Pancreas (tissue), 10 donors: ENCODE measurements at places on chromosomes 16 and 17. TPM values are rescaled to one million over a fixed set of nuclear protein-coding genes. Genes with fewer than 3 reads are reported as not detected.

The CAVIN1 gene
- 28.6 TPM for total RNA-seq

DNA sequence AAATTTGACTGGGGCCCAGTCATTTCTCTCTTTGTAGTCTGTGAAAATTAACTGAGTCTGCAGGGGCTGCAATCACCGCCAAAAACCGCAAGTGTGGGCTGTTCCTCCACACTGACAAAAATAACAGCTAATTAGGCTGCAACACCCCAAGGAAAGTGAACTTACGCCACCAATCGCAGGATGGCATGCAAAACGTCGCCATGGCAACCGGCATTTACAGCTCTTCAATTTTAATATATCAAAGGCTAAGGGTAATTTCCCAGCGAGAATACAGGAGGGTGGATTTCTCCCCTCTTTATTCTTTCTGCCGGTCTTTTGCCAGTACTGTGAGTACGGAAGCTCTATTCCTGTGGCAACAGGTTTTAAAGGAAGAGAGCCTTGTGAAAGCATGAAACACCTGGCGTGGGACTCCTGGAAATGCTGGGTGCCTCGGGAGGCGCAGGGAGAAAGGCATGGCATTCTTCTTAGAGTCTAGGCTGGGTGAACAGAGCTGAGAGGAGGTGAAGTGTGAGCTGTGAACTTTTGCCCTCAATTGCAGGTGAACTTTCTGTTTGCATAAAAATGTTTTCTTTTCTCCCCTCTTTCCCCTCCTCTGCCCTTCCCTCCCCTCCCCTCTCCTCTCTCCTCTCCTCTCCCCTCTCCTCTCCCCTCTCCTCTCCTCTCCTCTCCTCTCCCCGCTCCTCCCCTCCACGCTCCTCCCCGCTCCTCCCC lies 399.7 kb downstream of the XYLT1 start:
- DNase-seq = no peak
- no peaks in the 10 kb centered on the region for H3K27me3 ChIP-seq
- H3K36me3 ChIP-seq = no peaks in the 10 kb centered on the region

DNA sequence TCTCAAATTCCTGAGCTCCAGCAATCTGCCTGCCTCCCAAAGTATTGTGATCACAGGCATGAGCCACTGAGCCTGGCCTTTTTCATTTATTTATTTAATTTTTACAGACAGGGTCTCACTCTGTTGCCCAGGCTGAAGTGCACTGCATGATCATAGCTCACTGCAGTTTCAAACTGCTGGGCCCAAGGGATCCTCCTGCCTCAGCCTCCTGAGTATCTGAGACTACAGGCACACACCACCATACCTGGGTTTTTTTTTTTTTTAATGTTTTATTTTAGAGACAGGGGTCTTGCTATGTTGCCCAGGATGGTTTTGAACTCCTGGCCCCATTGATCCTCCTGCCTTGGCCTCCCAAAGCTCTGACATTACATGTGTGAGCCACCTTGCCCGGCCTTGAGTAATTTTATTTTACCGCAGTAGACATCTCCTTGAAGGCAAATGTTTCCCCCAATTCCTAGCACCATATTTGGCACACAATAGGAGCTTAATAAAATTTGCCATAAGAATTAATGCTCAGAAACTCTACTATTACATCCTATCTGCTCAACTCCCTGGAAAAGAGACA lies 1.9 kb upstream of the EEF2K start:
- no peaks in the 10 kb centered on the region for H3K27me3 ChIP-seq
- H3K4me1 ChIP-seq = no peaks in the 10 kb centered on the region
- H3K27ac ChIP-seq = no peak overlapping the region
- H3K4me3 ChIP-seq = no peak overlapping the region
- H3K36me3 ChIP-seq = no peaks in the 10 kb centered on the region
- no peak for DNase-seq

DNA sequence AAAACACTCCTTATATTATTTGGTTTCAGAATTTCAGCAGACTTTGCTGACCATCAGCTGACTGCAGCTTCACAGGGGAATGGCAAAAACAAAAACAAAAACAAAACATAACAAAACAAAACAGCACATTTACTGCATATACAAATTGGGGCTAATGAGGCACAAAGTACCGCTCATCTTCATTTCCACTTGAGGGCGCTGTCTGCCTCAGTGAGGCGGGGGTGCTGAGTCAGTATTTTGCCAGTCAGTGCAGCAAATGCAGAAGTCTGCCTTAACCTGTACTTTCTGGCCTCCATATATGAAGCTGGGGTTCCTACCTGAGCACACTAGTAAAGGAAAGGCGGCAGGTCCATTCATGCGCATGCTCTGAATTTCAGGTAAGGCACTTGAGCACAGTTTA lies 13.5 kb upstream of the DYNLRB2 start:
- H3K4me3 ChIP-seq = no peak overlapping the region
- peaks cover 4% of the 10 kb centered on the region for H3K4me1 ChIP-seq
- DNase-seq = no peak
- H3K27me3 ChIP-seq = no peaks in the 10 kb centered on the region
- H3K27ac ChIP-seq = no peak overlapping the region
- H3K36me3 ChIP-seq = no peaks in the 10 kb centered on the region

GRCh38 chr17:43020789-43021740 lies 1.1 kb downstream of the VAT1 start:
- peak overlapping the region; percentile 52 for H3K27ac ChIP-seq
- H3K36me3 ChIP-seq = no peaks in the 10 kb centered on the region
- DNase-seq = peak; percentile 68
- H3K4me3 ChIP-seq = peak overlapping the region; percentile 92
- H3K4me1 ChIP-seq = peaks cover 7% of the 10 kb centered on the region

GRCh38 chr17:80352991-80353665 lies 61.8 kb upstream of the ENDOV start:
- no peaks in the 10 kb centered on the region for H3K4me1 ChIP-seq
- H3K36me3 ChIP-seq = peaks cover 41% of the 10 kb centered on the region
- H3K27ac ChIP-seq = no peak overlapping the region
- H3K27me3 ChIP-seq = no peaks in the 10 kb centered on the region
- DNase-seq = no peak

The CHST5 gene
- 0.28 TPM for total RNA-seq

- no peak for DNase-seq
- no peaks in the 10 kb centered on the region for H3K36me3 ChIP-seq
- no peaks in the 10 kb centered on the region for H3K4me1 ChIP-seq
- no peak overlapping the region for H3K27ac ChIP-seq
These were observed 12.1 kb upstream of the USP10 start for GRCh38 chr16:84687715-84688114.

DNA sequence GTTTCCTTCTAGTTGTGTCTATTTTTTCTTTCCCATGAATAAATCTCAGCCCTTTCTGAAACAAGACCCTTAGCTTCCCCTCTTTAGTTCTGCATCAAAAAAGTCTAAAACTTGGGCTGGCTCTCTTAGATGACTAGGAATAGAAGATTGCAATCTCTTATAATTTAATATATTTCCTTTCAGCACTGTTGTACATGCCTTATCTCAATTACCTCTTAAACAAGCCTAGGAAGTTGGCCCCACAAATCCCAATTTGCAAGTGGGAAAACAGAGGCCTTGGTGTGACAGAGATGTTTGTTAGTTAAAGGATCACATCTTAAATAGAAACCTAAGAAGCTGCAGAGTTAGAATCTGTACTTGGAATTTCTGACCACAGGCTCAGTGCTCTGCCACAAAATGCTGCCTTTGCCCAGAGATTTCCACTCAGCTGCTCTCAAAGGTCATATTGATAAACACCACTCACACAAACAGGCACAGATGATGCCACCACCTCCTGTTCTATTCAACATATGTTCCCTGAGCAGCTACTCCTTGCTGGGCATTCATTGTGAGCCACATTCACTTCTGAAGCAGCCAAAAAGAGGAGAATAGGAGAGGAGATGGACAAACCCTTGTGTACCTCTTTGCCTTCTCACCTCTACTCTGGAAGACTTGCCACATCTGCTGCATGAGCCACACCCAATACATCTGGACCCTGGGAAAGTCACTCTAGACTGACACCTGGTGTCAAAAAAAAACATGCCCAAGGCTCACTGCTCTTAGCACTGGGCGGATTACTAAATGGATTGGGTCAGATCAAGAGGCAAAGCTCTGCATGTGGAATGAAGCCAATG lies 5.5 kb downstream of the CCDC182 start:
- no peak overlapping the region for H3K4me3 ChIP-seq
- DNase-seq = no peak
- H3K36me3 ChIP-seq = no peaks in the 10 kb centered on the region
- no peaks in the 10 kb centered on the region for H3K4me1 ChIP-seq
- H3K27ac ChIP-seq = no peak overlapping the region

The KRT9 gene
- total RNA-seq = not detected

GRCh38 chr16:78778101-78779004 lies 678.9 kb downstream of the WWOX start:
- DNase-seq = no peak
- H3K4me1 ChIP-seq = no peaks in the 10 kb centered on the region
- no peaks in the 10 kb centered on the region for H3K27me3 ChIP-seq
- H3K4me3 ChIP-seq = no peak overlapping the region
- H3K36me3 ChIP-seq = no peaks in the 10 kb centered on the region

DNA sequence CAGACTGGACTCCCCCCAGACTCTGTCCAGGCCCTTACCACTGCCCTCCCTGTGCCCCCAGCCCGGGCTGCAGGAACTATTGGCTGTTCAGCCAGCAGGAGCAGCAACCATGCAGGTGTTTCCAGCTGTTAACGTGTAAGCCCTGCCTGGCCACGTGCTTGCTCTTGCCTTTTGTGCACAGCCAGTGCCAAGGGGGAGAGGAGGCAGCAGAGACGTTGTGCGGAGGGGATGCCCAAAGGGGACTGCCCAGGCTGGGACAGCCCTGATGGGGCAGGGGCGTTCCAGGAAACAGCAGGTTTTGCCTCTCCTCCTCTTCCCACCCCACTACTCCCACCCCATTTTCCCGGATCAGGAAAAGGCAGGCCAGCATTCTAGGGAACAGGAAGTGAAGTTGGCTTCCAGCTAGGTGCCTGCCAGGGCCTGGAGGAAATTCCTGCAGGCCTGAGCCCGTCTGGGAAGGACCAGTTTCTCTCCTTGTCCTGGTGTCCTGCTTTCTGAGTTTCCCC lies 16.7 kb upstream of the LASP1NB start:
- DNase-seq = no peak
- peaks cover 7% of the 10 kb centered on the region for H3K4me1 ChIP-seq
- H3K27me3 ChIP-seq = no peaks in the 10 kb centered on the region
- H3K4me3 ChIP-seq = no peak overlapping the region

- no peak for DNase-seq
- no peak overlapping the region for H3K4me3 ChIP-seq
- H3K27me3 ChIP-seq = no peaks in the 10 kb centered on the region
These were observed 3.3 kb downstream of the KCNH4 start for GRCh38 chr17:42177684-42178083.

DNA sequence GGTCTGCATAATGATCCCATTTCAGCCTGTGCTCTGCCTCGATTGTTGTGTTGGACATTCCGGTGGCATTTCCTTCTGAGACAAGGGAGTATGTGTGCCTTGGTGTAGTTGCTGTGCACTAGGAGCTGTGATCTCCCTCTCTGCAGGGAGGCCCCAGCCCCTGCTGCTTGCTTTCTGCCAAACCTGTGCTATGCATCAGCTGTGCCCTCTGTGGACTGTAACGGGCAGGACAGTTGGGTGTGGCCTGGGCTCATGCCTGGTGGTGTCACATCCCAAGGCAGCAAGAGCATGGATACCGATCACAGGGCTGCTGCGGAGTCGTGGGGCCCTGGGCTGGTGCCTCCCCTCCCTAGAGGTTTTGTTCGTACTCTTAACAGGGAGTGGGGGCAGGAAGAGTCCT lies 3.8 kb upstream of the JPT2 start:
- H3K27ac ChIP-seq = no peak overlapping the region
- H3K27me3 ChIP-seq = no peaks in the 10 kb centered on the region
- H3K4me1 ChIP-seq = no peaks in the 10 kb centered on the region
- H3K36me3 ChIP-seq = peaks cover 15% of the 10 kb centered on the region

- no peak for DNase-seq
- no peaks in the 10 kb centered on the region for H3K4me1 ChIP-seq
- no peaks in the 10 kb centered on the region for H3K27me3 ChIP-seq
These were observed 58.2 kb downstream of the MFSD11 start for GRCh38 chr17:76796081-76796480.

GRCh38 chr16:5214466-5214865 lies 116.9 kb upstream of the EEF2KMT start:
- H3K4me3 ChIP-seq = no peak overlapping the region
- DNase-seq = no peak
- H3K27ac ChIP-seq = no peak overlapping the region

- H3K27me3 ChIP-seq = no peaks in the 10 kb centered on the region
- no peaks in the 10 kb centered on the region for H3K36me3 ChIP-seq
- DNase-seq = no peak
- H3K27ac ChIP-seq = no peak overlapping the region
- H3K4me1 ChIP-seq = peaks cover 22% of the 10 kb centered on the region
- H3K4me3 ChIP-seq = peak overlapping the region; percentile 66
These were observed 702 bp downstream of the NUDT21 start for GRCh38 chr16:56450275-56450985.

The FOXJ1 gene
- 0.37 TPM for total RNA-seq

The LITAF gene
- total RNA-seq = 26.9 TPM

GRCh38 chr16:83137326-83137781 lies 510.6 kb downstream of the CDH13 start:
- no peaks in the 10 kb centered on the region for H3K36me3 ChIP-seq
- no peak for DNase-seq
- H3K4me3 ChIP-seq = peak overlapping the region; percentile 13
- no peaks in the 10 kb centered on the region for H3K4me1 ChIP-seq

The XYLT1 gene
- 8.2 TPM for total RNA-seq

GRCh38 chr17:72338847-72339790 lies 218.3 kb downstream of the SOX9 start:
- peak overlapping the region; percentile 75 for H3K27ac ChIP-seq
- no peak overlapping the region for H3K4me3 ChIP-seq
- H3K27me3 ChIP-seq = no peaks in the 10 kb centered on the region
- peaks cover 4% of the 10 kb centered on the region for H3K4me1 ChIP-seq

The KRT36 gene
- not detected for total RNA-seq

- H3K27ac ChIP-seq = no peak overlapping the region
- no peaks in the 10 kb centered on the region for H3K27me3 ChIP-seq
- H3K4me1 ChIP-seq = no peaks in the 10 kb centered on the region
- H3K4me3 ChIP-seq = no peak overlapping the region
These were observed 19.1 kb downstream of the GSPT1 start for GRCh38 chr16:11896486-11897176.

The RMI2 gene
- 1.0 TPM for total RNA-seq
